ENCODE measurements at places on chromosomes 5 and 9. TPM values are rescaled to one million over a fixed set of nuclear protein-coding genes. Genes with fewer than 3 reads are reported as not detected.

DNA sequence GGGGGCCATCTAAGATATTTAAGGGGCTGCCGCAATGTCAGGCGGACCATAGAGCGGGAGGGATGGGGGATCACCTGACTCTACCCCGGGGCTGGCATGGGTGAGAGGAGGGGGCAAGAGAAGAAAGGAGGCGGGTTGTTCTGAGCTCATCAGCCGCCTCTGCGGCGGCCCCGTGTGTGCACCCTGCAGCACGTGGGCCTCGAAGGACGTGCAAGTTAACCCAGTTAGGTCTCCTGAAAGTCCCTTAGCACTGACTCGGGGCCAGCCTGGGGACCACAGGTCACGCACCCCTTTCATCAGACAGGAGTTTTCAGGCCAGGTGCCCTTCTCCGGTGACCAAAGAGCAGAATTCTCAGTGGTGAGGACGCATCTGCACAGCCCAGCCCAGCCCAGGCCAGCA, 58.0 kb downstream of the UBE2QL1 start:
- DNase-seq, result no peak

The PAXX gene
- total RNA-seq, result 26.9 TPM

DNA sequence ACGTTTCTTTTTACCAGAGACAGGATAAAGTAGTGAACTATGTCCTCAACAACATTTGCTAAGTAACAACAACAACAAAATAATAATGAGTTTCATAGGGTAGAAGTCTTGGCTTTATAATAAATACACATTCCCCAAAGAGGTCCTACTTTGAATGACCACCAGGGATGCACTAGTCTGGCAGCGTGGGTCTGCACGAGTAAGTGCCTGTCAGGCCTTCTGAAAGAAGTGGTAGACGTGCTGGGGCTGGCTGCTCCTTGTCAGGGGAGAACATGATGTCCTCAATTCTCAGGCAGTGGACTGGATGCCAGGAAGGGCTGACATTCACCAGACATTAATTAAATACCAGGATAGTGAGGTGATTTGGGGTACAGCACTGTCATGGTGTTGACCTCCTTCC, 331.1 kb downstream of the TMEM38B start:
- no peak for DNase-seq

DNA sequence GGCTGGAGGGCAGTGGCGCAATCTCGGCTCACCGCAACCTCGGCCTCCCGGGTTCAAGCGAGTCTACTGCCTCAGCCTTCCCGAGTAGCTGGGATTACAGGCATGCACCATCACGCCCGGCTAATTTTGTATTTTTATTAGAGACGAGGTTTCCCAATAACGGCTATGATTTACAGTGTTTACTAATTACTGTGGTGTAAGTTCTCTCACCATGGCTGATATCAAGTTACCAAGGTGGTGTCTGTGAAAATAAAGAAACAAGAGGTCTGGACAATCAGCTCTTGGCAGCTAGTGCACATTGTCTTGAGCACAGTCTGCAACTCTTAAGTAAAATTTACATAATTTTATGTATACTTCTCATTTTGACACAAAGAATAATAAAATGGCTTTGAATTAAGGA, 385.5 kb upstream of the COX7C start:
- no peak for DNase-seq

DNA sequence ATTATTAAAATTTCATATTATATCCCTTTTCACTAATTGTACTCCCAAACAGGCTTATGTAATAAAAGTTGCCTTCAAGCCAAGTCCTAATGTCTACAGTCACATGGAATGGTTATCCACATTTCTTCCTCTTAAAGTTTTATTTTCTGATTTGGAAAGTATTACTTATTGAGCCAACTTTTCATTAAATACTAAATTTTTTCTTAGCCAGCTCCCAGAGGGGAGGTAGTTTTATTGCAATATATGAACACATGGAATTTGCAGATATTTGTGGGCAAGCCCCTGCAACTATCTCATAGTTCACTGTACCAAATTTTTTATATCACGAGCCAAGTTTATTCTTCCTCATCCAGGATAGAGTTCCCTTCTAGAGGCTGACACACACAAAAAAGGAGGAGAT, 332.8 kb upstream of the PTGER4 start:
- DNase-seq, result no peak

The CCDC152 gene
- 1.4 TPM for total RNA-seq

DNA sequence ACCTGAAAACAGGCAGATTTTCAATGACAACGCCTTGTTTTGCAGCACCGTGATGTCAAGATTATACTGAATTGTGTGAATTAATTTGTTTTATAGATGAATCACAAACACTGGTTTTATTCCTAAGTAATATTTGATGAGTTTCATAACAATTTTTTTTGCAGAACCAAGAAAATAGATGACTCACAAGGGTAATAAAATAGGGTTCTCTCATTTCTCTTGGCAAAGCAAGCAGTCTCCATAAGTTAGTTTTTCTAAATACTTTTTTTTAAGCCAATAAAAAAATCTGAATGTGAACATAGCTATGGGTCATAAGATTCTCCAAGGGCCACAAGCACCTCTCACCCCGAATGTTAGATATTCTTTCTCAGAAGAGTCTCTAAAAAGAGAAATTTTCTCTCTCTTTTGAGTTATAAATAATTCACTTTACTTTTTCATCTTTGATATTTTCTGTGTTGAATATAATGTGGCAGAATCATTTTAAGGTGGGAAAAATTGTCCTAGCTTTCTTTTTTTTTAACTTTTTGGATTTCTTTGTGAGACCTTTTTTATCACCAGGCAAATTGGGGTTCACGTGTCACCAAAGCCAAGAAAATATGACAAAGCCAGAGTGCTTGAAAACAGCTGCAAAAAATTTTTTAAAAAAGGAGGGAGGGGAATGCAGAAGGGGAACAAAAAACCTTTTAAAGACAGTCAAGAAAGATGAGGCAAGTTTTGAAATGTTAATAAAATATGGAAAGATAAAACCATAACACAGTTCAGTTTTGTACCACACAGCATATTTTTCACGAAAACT, 174.6 kb upstream of the DAPK1 start:
- DNase-seq, result no peak

- DNase-seq, result no peak
These were observed 45.6 kb downstream of the TLE4 start for GRCh38 chr9:79617395-79617794.

GRCh38 chr9:137445930-137446431, 4.8 kb upstream of the ENTPD8 start:
- DNase-seq, result peak; percentile 48

DNA sequence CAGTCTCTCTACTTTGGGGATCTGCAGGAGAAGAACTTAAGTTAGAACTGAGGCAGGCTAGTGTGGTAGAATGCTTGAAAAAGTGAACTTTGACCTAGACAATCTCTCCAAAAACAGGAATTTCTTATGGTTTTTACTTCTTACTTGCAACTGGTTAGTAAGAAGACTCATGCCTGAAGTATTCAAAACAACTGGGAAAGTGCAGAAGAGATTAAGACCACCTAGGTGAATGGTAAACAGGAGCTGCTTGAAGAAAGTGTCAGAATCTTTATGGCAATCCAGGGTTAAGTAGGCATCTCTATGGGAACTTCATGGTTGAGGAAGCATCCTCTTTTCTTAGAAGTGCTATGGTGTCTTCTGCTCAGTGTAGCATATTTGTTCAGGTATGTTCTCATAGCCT, 428.6 kb upstream of the TLE4 start:
- no peak for DNase-seq

GRCh38 chr9:121650217-121651007, 1.0 kb upstream of the DAB2IP start:
- no peak for DNase-seq

DNA sequence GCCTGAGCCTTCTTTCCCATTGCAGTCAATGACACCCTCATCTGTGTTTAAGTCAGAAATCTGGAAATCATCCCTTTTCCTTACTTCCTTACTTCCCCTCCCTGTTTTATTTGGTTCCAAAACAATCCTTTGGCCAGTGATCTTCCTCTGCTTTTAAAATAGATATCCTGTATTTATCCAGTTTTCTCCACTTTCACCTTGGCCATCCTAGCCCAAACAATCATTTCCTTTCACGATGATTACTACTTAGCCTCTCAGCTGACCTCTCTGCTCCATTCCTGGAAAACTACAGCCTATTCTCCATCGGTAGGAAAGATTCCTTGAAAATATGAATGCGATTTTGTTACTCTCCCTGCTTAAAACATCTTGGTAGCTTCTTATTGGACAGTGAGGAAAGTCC, 565.4 kb downstream of the TLR4 start:
- DNase-seq, result no peak

All from Right ventricle myocardium inferior (tissue), 1 donor.